ENCODE measurements at places on chromosomes 12 and 14.

GRCh38 chr14:99871771-99872170, 78.6 kb downstream of the EML1 start:
- DNase-seq = no peak

DNA sequence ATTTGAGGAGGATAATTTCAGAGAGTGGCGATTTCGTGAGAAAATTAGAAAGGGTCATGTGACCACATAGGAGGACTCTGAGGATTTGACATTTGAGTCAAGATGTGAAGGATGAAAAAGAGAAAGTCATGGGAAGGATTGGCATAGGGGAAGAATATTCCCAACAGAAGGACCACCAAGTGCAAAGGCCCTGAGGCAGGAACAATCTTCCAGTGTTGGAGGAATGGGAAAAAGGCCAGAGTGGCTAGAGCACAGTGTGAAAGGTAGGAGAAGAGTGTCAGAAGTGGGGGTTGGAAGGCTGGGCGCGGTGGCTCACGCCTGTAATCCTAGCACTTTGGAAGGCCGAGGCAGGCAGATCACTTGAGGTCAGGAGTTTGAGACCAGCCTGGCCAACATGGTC, 3.9 kb upstream of the PPP1CC start:
- DNase-seq = no peak

- no peak for DNase-seq
Measured at GRCh38 chr14:66495218-66496098, 9.3 kb downstream of the CCDC196 start.

- DNase-seq = no peak
Measured at GRCh38 chr12:46303039-46303666, 34.3 kb upstream of the SLC38A1 start.

GRCh38 chr14:99441918-99442317, 38.7 kb downstream of the SETD3 start:
- no peak for DNase-seq

- DNase-seq = peak; percentile 91
Measured at GRCh38 chr14:104865631-104866441, 768 bp downstream of the CEP170B start.

DNA sequence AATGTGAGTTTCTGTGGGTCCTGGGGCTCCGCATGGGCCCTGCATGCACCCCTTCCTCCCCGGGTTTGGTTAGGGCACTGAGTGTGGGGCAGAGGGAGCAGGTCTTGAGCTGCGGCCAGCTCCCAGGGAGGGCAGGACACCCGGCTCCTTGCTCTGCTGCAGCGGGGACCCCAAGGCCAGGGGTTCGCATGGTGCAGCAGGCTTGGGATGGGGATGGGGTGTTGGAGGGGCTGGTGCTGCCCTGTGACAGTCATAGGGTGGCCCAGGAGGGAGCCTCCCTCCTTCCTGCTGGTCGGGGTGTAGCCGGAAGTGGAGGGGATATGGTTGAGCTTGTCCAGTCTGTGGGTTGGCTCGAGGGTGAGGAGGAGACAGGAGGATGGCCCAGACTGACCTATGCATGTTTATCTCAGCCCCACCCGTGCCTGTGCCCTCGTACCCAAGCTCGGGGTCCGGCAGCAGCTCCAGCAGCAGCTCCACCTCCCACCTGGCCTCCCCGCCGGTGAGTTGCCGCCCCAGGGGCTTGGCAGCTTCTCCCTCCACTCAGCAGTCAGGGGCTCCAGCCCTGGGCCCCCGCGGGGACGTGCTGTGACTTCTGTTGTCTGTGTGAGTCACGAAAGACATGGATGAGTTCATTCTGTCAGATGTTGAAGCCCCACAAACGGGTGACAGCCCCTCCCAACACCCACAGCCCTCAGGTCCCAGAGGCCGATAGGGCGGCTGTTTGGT, 16.0 kb downstream of the ULK1 start:
- DNase-seq = no peak

DNA sequence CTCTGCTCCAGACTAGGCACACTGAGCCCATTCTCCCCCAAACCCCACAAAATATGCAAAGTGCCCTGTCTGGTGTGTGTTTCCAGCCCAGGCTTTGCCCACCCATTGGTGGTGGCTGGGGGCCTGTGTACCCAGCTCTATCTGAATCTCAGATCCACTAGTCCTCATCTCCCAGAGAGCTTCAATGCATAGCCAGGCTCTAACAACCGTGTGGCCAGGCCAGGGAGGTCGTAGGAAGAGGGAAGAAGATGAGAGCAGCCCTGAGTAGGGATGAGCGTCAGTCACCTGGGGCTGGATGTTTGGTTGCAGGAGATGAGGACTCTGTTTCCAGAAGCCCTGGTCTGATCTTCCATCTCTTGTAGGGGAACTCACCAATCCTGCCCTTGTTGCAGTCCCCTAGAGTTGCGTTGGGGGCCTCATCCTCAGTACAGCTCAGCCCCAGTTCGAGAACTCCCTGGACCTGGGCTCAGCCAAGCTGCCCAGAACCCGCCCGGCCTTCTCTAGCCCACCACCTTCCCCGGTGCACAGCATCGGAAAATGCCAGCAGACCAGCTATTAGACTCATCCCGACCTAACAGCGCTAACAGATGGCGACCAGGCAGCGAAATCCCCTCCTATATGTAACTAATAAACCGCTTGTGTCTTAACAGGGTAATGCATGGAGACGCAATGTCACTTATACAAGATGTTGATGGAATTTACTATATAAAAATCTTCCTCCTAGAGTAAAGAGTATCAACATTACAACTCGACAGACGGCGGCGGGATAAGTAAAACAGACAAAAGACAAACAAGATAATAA, 3.2 kb upstream of the LHX5 start:
- no peak for DNase-seq

DNA sequence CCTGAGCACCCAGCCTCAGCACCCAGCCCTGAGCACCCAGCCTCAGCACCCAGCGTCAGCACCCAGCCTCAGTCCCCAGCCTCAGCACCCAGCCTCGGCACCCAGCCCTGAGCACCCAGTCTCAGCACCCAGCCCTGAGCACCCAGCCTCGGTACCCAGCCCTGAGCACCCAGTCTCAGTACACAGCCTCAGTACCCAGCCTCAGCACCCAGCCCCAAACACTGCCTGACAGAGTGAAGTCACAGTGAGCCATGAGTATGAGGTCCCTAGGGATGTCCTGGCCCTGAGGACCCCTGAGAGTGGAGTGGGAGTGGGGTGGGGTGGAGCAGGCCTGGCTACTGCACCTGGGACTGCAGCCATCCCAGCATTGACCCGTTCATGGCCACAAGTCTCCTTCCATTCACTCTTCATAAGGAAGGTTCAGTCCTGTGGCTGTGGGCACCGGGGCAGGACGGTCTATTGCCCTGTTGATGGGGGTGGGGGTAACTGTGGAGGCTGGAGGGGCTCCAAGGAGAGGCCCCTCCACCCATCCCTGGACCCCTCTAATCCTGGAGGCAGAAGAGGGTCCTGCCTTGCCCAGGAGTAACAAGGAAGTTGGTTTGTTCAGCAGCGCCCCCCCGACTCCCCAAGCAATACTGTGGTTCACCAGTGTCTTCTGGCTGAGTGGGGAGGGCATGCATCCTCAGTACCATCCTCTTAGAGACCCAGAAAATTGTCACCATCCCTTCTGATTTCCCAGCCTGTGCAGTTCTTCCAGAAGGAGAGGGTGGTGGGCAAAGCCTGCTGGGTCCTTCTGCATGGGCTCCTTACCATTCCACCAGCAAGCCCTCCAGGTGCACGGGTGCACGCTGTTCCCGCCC, 140.5 kb downstream of the ADGRD1 start:
- peak; percentile 4 for DNase-seq

DNA sequence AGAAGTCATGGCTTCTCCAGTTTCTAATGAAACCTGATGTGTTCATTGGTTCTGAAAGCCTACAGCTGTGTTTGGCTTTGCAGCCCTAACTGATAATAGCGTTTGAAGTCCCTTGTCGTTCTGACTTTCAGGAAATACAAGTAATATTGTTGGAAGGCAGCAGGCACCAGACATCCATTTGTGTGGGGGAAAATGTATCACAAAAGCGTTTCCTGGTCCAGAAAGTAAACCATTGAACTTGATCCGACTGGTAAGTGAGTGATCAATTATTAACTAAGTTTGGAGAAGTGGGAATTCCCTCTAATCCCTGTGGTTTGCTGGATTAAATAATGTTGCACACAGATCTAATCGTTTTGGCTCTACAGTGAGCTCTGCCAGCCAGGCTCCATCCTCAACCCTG, 77.3 kb upstream of the LTA4H start:
- DNase-seq = no peak

DNA sequence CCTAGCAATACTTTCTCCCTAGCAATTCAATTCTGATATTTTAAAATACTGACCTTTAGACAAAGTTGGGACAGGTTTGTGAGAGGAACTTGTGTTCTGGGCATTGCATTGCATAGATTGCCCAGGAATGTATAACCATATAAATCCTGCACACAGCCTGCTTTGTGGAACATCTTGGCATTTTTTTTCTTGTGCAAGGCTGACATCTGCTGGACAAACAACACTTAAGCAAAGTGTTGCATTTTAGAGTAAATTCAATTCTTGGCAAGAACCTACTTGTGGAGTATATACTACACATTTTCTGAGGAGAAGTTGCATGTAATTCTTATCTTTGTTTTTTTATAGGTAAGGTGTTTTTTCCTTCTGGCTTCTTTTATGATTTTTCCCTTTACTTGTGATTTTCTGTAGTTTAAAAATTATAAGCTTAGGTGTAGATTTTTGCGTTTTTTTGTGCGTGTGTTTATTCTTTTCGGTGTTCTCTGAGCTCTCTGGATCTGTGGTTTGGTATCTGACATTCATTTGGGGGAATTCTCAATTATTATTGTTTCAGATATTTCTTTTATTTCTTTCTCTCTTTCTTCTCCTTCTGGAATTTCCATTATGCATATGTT, 26.4 kb downstream of the TESPA1 start:
- no peak for DNase-seq

DNA sequence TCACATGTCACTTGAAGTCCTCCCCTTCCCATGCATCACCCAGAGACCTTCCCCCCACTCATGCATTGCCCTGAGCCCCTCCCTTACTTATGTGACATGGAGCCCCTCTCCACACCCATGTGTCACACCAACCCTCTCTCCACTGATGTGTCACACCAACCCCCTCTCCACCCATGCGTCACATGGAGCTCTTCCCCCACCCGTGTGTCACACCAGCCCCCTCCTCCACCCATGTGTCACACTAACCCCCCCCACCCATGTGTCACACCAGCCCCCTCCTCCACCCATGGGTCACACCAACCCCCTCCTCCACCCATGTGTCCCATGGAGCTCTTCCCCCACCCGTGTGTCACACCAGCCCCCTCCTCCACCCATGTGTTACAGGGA, 30.4 kb downstream of the RTL1 start:
- peak; percentile 20 for DNase-seq

- DNase-seq = no peak
Measured at GRCh38 chr12:21483531-21483930, 17.9 kb downstream of the RECQL start.

DNA sequence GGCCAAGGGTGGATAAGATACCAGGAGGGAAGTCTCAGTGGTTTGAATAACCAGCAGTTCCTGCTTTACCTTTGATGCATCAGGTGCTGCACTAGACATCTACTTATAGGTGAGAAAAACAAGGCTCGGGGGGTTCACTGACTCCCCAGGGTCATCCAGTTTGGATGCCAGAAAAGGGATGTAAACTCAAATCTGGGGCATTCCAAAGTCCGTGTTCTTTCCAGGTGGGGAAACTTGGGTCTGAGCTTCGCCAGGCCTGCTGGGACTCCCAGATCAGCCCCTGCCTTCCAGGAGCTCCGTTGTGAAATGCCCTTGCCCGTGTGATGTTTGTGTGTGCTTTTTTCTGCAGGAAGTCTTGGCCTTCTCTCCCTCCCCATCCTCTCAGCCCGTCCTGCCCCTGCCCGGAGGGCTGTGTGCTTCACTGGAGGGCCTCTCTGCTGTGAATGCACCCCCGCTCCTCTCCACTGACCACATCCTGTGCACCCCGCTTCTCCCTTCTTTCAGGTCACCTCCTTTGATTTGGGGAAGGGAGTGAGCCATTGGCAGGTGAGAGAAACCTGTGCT, 42.1 kb downstream of the TSPAN9 start:
- no peak for DNase-seq

DNA sequence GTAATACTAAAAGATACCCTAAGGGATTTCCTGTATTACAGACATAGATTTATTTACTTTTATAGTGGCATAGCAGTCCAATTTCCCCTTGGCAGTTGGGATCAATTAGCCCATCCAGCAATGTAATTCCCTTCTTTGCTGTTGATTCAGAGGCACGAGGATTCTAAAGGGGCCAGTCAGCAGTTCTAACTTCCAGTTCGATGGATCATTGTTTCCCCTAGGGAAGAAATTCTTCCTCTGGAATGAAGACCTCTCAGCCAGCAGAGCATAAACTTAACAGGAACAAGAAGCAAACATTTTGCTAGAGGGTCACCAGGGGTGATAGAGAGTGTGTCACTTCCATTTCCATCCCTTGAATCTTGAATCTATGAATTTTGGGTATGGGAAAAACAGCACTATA, 395.7 kb upstream of the NOVA1 start:
- no peak for DNase-seq

DNA sequence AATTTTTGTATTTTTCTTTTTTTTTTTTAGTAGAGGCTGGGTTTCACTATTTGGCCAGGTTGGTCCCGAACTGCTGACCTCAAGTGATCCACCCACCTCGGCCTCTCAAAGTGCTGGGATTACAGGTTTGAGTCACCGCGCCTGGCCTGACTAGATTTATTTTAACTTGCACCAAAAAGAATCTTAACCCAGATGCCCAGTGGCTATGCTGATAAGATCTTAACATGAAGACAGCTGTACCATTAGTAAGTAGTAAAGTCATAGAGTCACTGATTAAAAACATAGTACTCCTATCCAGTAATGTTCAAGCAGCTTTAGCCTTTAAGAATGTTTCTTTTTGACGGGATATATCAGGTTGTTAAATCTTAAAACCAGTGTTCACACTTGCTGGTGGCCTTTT, 1061.8 kb upstream of the FLRT2 start:
- no peak for DNase-seq

- DNase-seq = no peak
Measured at GRCh38 chr12:133264173-133264572, 28.5 kb upstream of the ANHX start.

DNA sequence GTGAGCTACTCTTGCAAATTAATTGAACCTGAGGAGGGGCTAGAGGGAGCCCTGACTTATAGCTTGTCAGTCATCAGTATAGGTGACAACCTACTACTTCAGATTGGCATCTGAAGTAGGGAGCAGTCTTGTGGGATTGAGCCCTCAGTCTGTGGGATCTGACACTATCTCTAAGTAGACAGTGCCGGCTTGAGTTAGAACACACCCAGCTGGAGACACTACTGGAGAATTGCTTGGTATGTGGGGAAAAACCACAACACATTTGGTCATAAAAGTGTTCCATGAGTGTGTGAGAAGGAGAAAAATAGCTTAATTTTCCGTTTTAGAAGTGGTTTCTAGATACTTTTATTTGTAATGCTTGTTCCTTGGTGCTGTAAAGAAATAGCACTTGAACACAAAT, 30.5 kb upstream of the DDHD1 start:
- no peak for DNase-seq

- no peak for DNase-seq
Measured at GRCh38 chr14:65487783-65488494, 75.4 kb downstream of the FUT8 start.

GRCh38 chr12:75936515-75937440, 94.8 kb downstream of the PHLDA1 start:
- DNase-seq = no peak

GRCh38 chr14:81485781-81486180, 47.9 kb downstream of the SEL1L start:
- DNase-seq = no peak

Measured in posterior cingulate gyrus (tissue), 11 donors.